Activated CD4-positive, alpha-beta T cell treated with anti-CD3 and anti-CD28 coated beads, Interleukin-2, amount 10 ng/mL, durations not matched to agents 24 days and 14 days (primary cell): ENCODE measurements at places on chromosomes 11 and 22. TPM values are rescaled to one million over a fixed set of nuclear protein-coding genes. Genes with fewer than 3 reads are reported as not detected.
A peak's percentile ranks its signal among the peaks of the same experiment; 100 is the strongest.

GRCh38 chr11:62842171-62842741, 2.9 kb upstream of the WDR74 start:
- DNase-seq = peak; percentile 84

DNA sequence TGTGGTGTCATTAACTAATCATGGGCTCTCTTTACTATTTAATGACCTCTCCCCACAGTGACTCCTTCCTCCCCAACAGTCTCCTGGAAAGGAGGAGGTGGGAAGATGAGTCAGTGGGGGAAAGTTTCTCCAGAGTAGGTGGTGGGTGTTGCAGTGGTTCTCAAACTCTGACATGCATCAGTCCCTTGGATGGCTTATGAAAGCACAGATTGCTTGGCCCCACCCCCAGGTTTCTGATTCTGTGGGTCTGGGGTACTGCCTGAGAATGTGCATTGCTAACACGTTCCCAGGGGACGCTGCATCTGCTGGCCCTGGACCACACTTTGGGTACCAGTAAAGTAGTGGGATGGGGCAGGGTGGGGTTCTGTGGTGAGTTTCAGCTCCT, 9.8 kb downstream of the CD82 start:
- DNase-seq = peak; percentile 75

DNA sequence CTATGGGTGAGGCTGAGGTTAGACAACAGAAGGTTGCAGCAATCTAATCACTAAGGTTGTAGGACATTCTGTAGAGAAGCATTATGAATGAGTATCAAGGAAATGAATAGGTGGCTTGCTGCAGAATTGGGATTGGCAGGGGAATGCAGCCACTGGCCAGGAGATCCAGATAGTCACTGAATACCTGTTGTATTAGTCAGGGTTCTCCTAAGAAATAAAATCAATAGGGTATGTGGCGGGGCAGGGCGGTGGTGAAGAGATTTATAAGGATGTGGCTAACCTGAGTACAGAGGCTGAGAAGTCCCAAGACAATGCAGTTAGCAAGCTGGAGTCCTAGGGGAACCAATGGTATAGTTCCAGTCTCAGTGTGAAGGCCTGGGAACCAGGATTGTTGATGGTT, 163.0 kb downstream of the SPON1 start:
- no peak for DNase-seq

DNA sequence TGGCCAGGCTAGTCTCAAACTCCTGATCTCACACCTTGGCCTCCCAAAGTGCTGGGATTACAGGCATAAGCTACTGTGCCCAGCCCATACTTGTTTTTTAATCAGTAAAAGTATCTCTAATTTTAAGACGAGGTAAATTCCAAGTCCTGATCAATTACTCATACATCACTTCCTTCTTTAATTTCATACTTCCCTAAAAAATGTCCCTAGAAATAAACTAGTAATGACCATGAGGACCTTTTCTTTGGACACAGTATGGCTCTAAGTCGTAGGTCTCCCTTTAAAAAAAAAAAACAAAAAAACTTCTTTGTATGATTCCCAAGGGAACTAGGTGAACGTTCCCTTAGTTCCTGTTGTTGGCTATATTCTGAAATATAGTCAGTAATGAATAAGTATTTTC, 29.8 kb downstream of the NUP98 start:
- DNase-seq = no peak

DNA sequence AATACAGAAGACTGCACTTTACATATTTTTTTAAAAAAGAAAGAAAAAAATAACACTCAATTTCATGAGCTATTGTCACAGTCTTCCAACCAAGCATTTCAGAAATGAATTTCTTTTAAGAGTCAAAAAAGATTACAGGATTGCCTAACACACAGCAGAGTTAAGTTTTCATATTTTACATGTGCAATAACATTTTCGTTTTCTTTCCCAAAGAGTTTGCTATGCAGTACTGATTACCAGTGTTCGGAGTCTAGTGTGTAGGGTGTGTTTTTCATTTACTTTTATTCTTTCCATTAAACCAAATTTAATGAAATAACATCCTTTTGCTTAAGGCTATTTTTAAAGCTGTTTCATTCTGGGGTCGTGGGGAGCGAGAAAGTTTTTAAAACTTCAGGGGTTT, 53.2 kb downstream of the MN1 start:
- DNase-seq = no peak

GRCh38 chr11:6824136-6824823, 21.2 kb upstream of the OR10A5 start:
- no peak for DNase-seq

DNA sequence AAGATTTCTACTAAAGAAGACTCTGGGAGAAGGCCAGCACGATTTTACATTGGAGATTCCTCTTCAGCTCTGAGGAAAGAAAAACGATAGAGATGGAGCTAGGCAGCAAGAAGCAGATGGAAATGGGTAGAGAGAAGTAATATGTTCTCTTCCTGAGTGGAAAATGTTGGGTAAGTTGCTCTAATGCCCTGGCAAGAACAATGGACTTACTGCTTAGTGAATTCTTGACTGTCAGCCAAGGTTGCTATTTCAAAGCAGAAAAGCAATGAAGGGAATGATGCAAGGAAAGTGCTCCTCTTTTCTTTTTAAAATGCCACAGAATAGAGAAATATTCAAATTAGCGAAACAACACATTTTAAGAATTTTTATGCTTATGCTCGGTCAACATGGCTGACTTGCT, 38.4 kb upstream of the CWF19L2 start:
- DNase-seq = no peak

DNA sequence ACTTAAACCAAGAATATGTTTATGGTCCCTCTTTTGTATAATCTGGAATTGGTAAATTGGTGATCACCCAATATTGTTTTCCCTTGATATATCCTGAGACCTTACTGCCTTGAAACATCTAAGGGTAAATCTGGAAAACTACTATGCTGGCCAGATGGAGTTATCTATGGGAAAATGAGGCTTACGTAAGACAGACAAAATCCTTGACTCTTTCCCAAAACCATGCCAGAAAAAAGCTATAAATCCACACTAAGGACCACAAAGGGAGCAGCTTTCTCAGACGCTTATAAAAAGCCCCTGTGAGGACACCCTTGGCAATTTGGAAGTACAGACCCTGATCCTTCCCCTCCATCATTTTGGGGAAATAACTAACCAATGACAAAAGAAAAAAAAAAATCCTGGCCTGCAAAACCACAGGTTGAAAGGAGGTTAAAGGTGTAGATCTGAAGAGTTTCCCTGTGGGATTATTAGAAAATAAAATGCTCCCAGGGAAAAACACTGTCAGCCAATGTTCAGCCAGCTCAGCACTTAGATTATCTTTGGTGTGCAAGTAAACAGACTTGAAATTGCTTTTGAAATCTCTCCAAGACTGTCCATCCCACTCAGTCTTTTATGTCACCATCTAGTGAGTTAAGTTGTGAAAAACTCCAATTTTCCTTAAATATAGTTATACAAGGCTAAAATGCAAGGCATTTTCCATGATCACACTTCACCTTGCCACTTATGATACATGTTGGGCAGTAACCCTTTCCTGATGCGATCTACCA, 6.6 kb upstream of the AMBRA1 start:
- DNase-seq = no peak

DNA sequence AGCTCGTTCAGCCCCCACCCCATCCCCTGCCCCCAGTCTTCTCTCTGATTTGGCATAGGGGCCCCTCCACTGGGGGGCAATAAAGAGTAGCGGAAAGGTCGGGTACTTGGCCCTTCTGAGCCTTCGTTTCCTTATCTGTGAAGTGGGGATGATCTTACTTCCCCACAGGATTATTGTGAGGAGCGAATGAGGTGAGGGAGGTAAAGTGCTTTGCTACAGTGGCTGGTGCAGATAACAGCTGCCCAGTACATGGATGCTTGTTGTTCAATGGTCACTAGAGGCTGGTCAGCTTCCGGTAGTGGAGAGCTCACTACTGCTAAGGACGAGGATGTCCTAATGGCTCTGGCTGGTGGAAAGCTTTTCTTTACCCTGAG, 101.2 kb downstream of the CEP164 start:
- DNase-seq = no peak

DNA sequence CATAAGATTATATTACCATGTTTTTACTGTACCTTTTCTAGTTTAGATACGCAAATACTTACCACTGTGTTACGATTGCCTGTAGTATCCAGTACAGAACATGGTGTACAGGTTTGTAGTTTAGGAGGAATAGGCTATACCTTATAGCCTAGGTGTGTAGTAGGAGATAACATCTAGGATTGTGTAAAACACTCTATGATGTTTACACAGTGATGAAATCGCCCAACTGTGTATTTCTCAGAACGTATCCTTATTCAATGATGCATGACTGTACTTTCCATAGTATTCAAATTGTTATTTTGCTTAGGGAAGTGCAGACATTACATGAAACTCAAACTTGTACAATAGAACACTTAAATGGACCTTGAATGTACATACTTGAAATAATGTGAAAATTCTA, 188.1 kb upstream of the PDGFD start:
- DNase-seq = no peak

DNA sequence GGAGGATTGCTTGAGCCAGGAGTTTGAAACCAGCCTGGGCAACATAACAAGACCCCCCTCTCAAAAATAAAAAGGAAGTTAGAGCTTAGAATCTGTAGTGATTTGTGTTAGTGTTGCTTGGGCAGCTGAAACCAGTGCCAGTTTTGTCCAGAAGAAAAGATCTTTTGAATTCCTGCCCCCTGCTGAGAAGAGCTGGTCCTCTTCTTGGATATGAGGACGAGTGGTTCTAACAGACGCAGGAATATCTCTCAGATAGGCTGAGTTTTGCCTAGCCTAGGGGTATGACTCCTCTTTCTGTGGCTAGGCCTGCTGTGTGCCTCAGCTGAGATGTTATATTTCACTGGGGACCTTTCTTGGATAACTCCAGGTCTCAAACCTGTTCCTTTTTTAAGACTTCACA, 102.8 kb downstream of the STIM1 start:
- DNase-seq = no peak

DNA sequence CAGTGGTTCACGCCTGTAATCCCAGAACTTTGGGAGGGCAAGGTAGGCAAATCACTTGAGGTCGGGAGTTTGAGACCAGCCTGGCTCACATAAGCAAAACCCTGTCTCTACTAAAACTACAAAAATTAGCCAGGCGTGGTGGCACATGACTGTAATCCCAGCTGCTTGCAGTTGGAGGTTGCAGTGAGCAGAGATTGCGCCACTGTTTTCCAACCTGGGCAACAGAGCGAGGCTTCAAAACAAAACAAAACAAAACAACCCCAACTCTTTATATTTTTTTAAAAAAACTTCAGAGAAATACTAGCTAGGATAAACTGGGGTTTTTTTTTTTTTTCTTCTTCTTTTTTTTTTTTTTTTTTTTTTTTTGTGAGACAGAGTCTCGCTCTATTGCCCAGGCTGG, 31.8 kb upstream of the RAPSN start:
- no peak for DNase-seq

GRCh38 chr11:72580642-72580950, 93.6 kb downstream of the PDE2A start:
- DNase-seq = no peak

DNA sequence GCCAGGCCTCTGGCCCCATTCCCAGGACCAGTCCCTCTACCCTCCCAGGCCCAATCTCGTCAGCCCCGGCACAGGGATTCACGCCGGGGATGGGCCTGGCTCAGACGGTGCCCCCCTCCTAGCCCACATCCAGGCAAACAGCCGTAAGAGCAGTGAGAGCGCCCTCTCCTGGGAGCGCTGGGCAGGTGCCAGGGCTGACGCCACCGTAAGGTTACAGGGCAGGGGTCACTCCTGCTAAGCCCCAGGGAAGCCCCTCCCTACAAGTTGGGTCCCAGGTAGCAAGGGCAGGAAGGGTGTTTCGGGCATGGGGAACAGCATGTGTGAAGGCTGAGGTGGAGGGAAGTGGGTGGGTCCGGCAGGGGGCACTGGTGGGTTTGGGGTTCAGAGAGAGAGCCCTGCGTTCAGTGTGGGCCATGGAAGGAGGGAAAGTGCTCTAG, 19.2 kb upstream of the PPARA start:
- no peak for DNase-seq

DNA sequence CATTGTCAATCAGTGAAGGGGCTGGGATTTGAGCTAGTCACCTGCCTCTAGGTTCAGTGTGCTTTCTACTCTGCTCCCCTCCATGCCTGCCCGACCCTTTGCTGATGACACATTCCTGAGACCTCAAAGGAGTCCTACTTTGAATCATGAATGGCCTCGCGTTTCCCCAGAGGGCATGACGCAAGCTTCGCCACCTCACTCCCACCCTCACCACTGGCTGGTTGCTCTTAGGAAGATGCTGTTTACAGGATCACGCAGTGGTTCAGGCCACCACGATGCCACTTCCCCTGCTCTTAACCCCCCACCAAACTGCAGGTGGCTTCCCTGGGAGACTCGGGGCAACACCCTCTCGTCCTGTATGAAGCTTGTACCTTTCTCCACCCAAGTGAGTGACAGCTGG, 62.9 kb upstream of the B3GAT1 start:
- no peak for DNase-seq

DNA sequence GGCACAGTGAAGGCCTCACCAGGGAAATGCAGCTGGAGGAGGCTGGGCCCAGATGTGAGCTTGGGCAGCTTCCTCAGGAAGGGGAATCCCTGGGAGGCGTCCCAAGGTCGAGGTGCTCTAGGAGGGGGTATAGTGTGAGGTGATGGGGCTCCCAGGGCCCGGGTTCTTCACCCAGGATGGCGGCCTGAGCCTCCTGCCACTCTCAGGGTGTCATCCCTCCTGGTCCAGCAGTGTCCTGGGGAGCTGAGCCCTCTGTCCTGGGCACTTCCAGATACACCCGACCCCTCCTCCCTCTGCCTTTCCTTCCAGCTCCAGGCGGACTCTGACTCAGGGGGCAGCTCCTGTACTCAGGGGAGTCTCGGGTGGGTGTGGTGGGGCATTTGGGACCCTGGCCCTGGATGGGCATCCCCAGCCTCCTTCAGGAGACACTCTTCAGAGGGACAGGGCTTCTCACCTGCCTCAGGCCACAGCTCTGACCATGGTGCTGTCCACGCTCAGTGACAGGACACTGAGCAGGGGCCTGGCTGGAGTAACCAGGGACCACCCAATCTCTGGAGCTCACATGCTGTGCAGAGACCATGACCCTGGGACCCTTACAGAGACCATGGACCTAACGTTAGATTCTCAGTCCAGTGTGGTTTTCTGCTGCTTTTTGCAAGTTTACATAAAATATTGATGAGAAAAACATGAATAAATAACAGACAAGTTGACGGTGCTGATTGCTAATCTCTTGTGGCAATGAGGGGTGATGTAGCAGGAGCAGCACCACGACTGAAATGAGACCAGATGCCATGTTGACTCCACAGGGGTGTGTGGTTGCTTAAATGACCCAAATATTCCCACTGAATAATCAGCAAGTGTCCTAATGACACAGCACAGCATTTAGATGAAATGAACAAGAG, 101.9 kb downstream of the GGTLC2 start:
- no peak for DNase-seq

NUP160 gene
- total RNA-seq = 102 and 104 TPM in 2 replicates

CCDC116 gene
- 0.40 and 0.51 TPM in 2 replicates for total RNA-seq

PGA5 gene
- total RNA-seq = not detected in 2 replicates

GGT5 gene
- 0.07 TPM in 1 of 2 replicates, not detected in the other for total RNA-seq

WNT11 gene
- 0.69 and 1.2 TPM in 2 replicates for total RNA-seq

WDR74 gene
- 145 and 153 TPM in 2 replicates for total RNA-seq

CHST1 gene
- total RNA-seq = 0.28 and 0.36 TPM in 2 replicates

OR10A4 gene
- not detected in 2 replicates for total RNA-seq
